ENCODE measurements at places on chromosomes 7 and 10.

DNA sequence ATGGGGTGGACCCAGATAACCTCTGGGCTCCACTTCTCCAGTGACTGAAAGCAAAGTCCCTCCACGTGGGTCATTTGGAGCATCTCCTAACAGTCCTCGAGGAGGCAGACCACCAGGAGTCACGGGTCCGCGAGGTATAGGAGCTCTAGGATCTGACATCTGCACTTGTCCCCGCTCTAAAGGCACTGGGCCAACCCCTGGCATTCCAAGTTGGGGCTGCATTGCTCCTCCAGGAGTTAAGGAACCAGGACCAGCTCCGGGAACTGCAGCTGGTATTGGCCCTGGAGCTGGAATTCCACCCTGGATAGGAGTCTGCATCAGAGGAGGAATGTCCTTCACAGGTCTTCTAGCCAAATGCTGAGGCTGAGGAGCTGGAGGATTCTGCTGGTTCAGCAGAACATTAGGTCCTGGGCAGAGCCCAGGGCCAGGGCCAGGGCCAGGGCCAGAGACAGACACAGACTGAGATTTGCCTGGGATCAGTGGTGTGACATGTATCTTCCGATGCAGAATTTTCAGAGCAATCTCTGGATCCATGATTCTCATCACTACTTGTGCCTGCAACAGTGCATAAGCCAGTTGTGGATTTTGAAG is 827 bp downstream of the CSTF2T start:
- DNase-seq, result no peak

GRCh38 chr10:20971901-20972300 is 74.8 kb upstream of the NEBL start:
- no peak for DNase-seq

GRCh38 chr10:86130041-86130440 is 236.6 kb downstream of the GRID1 start:
- DNase-seq, result no peak

DNA sequence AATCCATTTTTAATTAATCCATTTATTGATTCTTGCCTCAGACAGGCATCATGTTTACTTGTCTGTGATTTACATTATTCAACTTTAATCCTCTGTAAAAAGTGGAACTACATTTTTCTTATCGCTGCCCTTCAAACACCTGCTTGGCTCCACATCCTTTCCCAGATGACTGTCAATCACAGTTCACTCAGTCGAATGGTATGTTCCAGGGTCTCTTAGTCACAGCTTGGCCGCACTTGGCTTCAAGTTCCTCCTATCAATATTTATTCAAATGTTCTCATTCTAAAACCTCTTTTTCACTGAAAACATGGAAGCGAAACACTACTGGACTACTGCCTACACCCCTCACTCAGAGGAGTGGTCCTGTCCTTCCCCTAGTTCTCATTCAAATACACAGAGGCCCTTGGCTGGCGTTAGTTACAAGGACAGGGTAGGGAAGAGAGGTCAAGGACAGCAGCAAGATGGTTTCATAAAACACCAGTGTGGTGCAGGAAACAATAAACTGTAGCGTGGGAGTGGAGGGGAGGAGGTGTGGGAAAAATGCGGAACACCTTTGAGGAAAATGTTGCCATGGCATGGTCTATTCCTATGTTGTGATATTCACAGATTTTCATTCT is 143.2 kb downstream of the USP6NL start:
- no peak for DNase-seq

GRCh38 chr7:49773218-49773935 is at the start of gene VWC2:
TSS of gene VWC2 (plus strand) at chr7:49773638. CDS start at chr7:49775436, 1,798 bp downstream.
- DNase-seq, result no peak

DNA sequence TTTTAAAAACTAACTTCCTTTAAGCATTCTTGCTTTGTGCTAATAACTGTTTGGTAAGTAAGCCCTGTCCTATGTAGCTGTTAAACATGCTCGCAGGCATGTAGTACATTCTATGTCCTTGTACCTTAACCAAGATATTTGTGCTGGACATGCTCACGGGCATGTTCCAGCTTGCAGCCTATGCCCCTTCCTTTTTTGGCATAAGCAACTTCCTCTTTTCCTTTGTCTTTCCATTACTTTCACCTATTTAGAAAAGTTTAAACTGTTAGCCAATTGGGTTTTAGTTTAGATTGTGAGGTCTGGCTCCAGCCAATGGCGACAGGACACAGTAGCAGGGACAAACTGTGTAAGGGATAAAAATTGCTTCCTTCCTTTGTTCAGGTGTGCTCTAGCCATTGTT is 14.4 kb upstream of the APBB1IP start:
- no peak for DNase-seq

GRCh38 chr10:30985512-30985911 is 46.2 kb downstream of the ZNF438 start:
- no peak for DNase-seq

DNA sequence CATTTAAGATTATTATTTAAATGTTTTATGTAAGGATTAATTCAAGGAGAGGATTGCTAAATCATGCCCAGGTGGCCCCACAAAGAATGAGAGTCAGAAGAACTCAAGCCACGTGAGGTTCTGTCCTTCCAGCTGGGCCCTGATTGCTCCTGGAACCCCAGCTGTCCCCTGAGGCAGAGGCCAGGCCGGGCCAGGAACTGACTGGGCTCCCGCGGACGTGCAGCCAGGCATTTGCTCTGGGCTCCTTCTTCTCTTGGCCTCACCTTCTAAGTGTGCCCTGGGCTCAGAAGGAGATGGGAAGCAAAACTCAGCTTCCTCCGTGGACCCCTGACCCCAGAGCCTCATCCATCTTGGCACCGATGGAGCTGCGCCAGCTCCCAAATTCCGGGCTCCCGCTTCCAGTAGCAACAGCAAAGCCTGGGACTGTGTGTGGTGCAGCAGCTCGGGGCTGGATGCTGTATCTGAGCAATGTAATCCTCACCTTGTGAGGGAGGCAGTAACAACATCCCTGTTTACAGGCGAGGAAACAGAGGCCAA is 250.6 kb upstream of the PPP2R2D start:
- no peak for DNase-seq

- DNase-seq, result no peak
These were observed 137.0 kb downstream of the ETV1 start for GRCh38 chr7:13852281-13852968.

DNA sequence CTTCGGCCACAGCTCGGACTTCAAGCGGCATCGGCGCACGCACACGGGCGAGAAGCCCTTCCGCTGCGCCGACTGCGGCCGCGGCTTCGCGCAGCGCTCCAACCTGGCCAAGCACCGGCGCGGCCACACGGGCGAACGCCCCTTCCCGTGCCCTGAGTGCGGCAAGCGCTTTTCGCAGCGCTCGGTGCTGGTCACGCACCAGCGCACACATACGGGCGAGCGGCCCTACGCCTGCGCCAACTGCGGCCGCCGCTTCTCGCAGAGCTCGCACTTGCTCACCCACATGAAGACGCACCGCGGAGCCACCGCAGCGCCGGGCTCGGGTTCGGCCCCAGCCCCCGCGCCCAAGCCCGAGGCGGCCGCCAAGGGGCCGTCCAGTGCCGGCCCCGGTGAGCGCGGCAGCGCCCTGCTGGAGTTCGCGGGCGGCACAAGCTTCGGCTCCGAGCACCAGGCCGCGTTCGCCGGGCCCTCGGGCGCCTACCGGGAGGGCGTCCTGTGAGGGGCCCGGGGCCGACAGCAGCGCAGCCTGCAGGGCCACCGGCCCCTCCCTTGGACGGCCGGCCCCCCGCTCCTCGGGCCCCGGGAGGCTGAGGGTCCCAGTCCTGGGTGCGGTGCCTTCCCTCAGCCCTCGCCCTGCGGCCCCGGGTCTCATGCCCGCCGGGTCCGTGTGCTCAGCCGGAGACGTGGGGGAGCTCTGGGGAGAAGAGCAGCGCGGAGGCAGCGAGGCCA is 17.2 kb downstream of the ZNF316 start:
- no peak for DNase-seq

- DNase-seq, result no peak
These were observed 159.3 kb downstream of the ETV1 start for GRCh38 chr7:13829914-13830900.

GRCh38 chr7:2220954-2221353 is 11.8 kb downstream of the MAD1L1 start:
- no peak for DNase-seq

- DNase-seq, result no peak
These were observed 55.0 kb downstream of the ST7 start for GRCh38 chr7:117008118-117008885.

Measured in CD4-positive, alpha-beta T cell treated with Interleukin-4 for 1 hour (primary cell).